ENCODE measurements at places on chromosomes 7 and 10. TPM values are rescaled to one million over a fixed set of nuclear protein-coding genes. Genes with fewer than 3 reads are reported as not detected.

GIMAP8 gene
- total RNA-seq = 15.5 TPM

CYP2C9 gene
- total RNA-seq = not detected

PPP1R3C gene
- total RNA-seq = 94.4 TPM

AGBL3 gene
- 2.1 TPM for total RNA-seq

CH25H gene
- 83.3 TPM for total RNA-seq

ABCB1 gene
- total RNA-seq = 4.2 TPM

C10orf53 gene
- not detected for total RNA-seq

GJD4 gene
- total RNA-seq = not detected

DNA sequence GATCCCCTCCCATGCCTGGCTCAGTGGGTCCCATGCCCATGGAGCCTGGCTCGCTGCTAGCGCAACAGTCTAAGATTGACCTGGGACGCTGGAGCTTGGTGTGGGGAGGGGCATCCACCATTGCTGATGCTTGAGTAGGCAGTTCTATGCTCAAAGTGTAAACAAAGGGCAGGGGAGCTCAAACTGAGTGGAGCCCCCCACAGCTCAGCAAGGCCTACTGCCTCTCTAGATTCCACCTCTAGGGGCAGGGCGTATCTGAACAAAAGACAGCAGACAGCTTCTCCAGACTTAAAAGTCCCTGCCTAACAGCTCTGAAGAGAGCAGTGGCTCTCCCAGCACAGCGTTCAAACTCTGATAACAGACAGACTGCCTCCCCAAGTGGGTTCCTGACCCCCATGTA, 31.2 kb upstream of the FFAR4 start:
- H3K4me1 ChIP-seq = no peaks in the 10 kb centered on the region
- no peaks in the 10 kb centered on the region for H3K36me3 ChIP-seq
- H3K27me3 ChIP-seq = peaks cover 17% of the 10 kb centered on the region
- no peak for DNase-seq

DNA sequence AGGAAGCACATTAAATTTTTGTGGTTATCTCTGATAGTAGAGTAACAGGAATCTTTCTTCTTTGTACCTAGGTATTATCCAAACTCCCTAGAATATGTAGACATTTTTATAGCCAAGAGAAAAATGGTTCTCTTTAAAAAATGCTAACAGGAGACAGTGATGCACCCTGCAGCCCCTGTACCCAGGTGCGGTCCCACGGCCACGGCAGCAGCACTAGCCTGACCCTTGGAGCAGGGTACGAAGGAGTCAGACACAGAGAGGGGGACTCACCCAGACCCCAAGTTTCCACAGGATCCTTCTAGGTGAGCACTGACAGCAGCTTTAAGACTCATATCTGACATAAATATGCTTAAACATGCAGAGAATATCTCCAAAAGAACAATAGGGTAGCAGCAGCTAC, 60.4 kb downstream of the NUDCD3 start:
- peaks cover 35% of the 10 kb centered on the region for H3K4me1 ChIP-seq
- H3K4me3 ChIP-seq = no peak overlapping the region
- no peaks in the 10 kb centered on the region for H3K27me3 ChIP-seq
- no peak overlapping the region for H3K27ac ChIP-seq

GRCh38 chr7:116512520-116513188, 12.2 kb upstream of the CAV1 start:
- H3K27ac ChIP-seq = peak overlapping the region; percentile 83
- no peak for DNase-seq
- H3K36me3 ChIP-seq = peaks cover 2% of the 10 kb centered on the region
- H3K27me3 ChIP-seq = no peaks in the 10 kb centered on the region
- peak overlapping the region; percentile 49 for H3K4me3 ChIP-seq

DNA sequence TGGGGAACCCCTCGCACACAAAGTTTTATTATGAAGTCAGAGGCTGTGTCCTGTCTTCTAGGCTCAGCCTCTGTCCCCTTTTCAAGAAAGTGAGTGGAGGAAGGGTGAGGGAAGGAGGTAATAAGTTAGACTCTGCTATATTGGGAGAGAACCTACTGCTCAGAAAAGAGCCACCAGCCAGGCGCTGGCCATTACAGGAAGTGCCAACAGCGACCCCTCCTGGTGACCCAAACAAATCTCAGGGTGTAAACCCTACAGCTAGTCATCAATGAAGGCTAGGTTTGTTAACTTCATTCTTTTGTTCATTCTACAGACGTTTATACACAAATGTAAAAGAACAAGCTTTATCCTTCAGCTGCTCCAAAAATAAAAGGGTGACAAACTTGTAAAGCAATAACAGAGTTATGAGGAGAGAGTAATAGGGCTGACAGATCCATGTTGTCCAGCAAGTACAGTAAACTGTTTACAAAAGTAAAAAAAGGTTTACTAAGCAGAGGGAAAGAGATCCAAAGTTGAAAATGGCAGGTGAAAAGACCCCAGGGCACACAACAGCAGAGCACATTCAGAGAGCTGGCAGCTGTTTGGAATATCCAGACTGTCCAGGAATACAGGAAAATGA, 82.7 kb downstream of the FAM204A start:
- no peaks in the 10 kb centered on the region for H3K4me1 ChIP-seq
- no peak for DNase-seq
- H3K27me3 ChIP-seq = no peaks in the 10 kb centered on the region
- no peaks in the 10 kb centered on the region for H3K36me3 ChIP-seq

DNA sequence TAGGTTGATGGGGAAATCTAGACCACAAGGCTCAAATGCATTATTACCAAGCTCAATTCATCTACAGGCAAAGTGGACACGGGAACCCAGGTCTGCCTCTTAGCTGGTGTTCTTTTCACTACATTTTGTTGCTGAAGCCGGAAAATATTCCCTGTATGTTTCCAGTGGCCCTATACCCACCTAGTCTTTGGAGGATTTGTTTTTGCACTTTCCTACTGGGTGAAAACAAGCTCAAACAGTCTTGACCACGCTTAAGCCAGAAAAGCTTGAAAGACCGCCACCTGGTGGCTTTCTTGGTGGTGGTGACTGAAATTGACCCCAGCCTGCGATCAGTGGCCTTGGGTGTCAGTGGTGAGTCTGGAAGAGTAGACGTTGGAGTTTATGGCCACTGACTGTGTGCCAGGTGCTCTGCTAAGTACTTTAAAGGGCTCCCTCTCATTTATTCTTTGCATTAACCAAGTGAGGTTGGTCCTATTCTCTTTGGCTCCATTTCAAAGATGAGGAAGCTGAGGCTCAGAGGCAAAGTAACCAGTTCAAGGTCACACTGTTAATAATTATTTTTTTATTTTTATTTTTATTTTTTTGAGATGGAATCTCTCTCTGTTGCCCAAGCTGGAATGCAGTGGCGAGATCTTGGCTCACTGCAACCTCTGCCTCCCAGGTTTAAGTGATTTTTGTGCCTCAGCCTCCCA, 11.1 kb upstream of the CRTAC1 start:
- no peak overlapping the region for H3K27ac ChIP-seq
- no peaks in the 10 kb centered on the region for H3K36me3 ChIP-seq
- H3K27me3 ChIP-seq = no peaks in the 10 kb centered on the region
- no peak overlapping the region for H3K4me3 ChIP-seq
- no peaks in the 10 kb centered on the region for H3K4me1 ChIP-seq

DNA sequence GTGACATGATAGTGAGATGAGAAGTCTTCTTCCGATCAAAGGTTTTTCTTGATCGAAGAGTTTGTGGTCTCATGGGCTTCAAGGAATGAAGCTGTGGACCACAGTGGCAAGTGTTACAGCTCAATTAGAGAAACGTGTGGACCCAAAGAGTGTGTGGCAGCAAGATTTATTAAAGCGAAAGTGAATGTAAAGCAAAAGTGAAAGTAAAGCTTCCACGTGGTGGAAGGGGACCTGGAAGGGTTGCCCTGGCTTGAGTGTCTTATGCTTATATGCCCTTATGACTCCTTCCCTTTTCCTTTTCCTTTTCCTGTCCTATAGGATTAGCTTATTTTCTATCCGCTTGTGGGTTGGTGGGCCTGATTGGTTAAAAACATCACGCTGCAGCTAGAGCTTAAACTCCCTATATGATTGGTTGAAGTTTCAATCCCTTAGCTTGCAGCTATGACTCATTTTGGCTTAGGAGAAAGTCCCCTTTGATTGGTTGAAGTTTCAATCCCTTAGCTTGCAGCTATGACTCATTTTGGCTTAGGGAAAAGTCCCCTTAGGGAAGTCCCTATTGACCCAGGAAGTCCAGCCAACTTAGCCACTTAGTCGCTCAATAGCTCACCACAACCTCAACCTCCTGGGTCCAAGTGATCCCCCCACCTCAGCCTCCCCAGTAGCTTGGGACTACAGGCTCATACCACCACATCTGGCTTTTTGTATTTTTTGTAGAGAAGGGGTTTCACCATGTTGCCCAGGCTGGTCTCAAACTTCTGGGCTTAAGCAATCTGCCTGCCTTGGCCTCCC, 34.7 kb downstream of the MRPS24 start:
- no peaks in the 10 kb centered on the region for H3K27me3 ChIP-seq
- H3K4me1 ChIP-seq = peaks cover 5% of the 10 kb centered on the region
- peak overlapping the region; percentile 34 for H3K4me3 ChIP-seq
- H3K27ac ChIP-seq = no peak overlapping the region
- DNase-seq = no peak

DNA sequence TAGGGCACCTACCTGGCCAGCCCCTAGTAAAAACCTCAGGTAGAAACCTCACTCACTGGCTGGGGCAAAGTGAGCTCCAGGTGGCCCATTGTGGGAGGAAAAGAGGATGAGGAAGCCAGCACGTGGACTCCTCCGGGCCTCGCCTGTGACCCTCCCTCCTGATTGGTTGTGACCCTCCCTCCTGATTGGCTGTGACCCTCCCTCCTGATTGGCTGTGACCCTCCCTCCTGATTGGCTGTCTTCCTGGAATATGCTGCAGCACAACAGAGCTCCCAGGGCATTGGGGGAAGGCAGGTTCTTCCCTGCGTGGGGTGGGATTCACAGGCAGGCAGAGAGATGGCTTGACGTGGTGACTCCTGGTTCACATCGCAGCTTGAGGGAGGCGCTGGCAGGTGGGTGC, 343.0 kb downstream of the GLRX3 start:
- DNase-seq = no peak
- no peaks in the 10 kb centered on the region for H3K27me3 ChIP-seq
- H3K27ac ChIP-seq = no peak overlapping the region
- H3K4me1 ChIP-seq = no peaks in the 10 kb centered on the region
- no peaks in the 10 kb centered on the region for H3K36me3 ChIP-seq

- H3K27me3 ChIP-seq = no peaks in the 10 kb centered on the region
- no peak for DNase-seq
- no peak overlapping the region for H3K27ac ChIP-seq
- H3K36me3 ChIP-seq = no peaks in the 10 kb centered on the region
Measured at GRCh38 chr7:133369130-133369529, 116.3 kb downstream of the EXOC4 start.

- H3K36me3 ChIP-seq = no peaks in the 10 kb centered on the region
- H3K4me1 ChIP-seq = no peaks in the 10 kb centered on the region
- H3K27me3 ChIP-seq = no peaks in the 10 kb centered on the region
- H3K4me3 ChIP-seq = no peak overlapping the region
Measured at GRCh38 chr7:11424006-11424405, 408.0 kb downstream of the THSD7A start.

DNA sequence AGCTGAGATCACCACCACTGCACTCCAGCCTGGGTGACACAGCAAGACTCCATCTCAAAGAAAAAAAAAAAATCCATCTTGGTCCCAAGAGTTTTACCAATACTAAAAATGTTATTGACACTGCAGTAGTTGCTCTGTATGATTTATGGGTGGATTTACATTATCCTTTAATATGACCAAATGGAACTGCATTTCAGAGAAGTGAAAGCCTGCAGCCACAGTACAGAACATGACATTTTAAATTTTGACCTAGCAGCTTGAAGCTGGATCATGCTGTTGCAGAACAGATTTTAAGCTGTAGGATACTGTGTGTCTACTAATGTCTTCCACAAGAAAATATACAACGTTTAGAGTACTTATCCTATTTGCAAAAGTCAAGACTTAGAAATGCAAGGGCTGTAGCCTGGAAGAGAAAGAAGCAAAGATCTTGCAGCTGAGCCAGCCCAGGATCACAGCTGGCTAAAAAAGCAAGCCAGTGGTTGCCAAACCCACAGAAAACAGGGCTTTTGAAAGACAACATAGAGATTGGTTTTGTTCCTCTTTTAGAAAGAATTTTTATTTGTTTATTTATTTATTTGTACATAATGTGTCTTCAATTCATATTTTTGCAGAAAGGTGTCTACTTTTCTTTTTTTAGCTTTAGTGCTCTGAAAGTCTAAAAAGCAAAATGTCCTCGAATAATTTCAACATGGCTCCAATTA, 55.2 kb upstream of the WNT16 start:
- H3K27me3 ChIP-seq = no peaks in the 10 kb centered on the region
- peaks cover 4% of the 10 kb centered on the region for H3K4me1 ChIP-seq
- H3K36me3 ChIP-seq = no peaks in the 10 kb centered on the region
- no peak overlapping the region for H3K4me3 ChIP-seq

DNA sequence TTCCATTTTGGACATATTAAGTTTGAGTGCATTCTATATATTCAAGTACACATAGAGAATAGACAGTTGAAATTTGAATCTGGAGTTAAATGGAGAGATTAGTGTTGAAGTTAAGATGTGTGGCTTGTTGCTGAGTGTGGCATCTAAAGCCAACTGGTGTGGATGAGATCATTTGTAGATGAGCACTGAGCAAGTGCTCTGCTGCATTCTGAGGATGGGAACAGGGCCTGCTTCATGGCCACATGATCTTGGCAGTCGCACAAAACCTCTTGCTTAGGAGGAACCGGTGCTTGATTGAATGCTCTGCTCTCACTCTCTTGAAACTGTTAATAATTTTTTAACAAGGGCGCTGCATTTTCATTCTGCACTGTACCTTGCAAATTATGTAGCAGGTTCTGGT, 62.0 kb downstream of the EPDR1 start:
- H3K27me3 ChIP-seq = no peaks in the 10 kb centered on the region
- H3K27ac ChIP-seq = no peak overlapping the region
- H3K36me3 ChIP-seq = no peaks in the 10 kb centered on the region
- DNase-seq = no peak
- no peak overlapping the region for H3K4me3 ChIP-seq
- H3K4me1 ChIP-seq = no peaks in the 10 kb centered on the region

DNA sequence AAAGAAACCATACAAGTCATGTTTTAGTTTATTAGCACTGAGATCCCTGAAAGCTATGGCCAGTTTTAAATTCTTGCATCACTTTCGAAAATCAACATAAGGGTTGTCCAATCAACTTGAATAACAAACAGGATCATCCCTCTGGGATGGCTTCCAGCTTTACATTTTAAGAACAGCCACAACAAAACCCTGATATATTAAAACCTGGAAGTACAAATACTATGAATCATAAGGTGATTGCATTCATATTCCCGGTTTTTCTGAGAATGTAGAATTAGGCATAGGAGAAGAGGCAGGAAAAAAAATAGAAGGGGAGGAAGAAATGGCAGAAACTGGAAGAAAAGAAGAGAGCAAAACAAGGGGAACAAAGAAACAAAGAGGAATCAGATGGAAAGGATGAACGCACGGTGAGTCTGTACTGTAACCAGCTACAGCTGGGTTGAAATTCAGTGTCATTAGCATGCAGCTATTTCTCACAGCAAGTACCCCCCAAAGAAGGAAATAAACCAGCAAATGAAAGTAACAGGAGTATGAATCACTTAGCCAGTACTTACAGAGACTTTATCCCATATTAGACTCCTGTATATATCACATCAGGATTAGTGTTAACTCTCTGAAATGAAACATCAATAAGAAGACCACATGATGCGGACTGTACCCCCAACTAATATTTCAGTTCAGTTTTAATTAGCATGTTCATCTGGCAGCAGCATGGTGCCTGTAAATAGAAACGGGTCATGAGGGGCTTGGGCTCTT, 301.3 kb downstream of the RNLS start:
- no peaks in the 10 kb centered on the region for H3K27me3 ChIP-seq
- no peak overlapping the region for H3K4me3 ChIP-seq
- no peaks in the 10 kb centered on the region for H3K36me3 ChIP-seq
- peaks cover 3% of the 10 kb centered on the region for H3K4me1 ChIP-seq
- H3K27ac ChIP-seq = no peak overlapping the region

- no peak overlapping the region for H3K4me3 ChIP-seq
- peaks cover 16% of the 10 kb centered on the region for H3K36me3 ChIP-seq
- no peaks in the 10 kb centered on the region for H3K27me3 ChIP-seq
- no peaks in the 10 kb centered on the region for H3K4me1 ChIP-seq
- H3K27ac ChIP-seq = no peak overlapping the region
- no peak for DNase-seq
Measured at GRCh38 chr10:133267829-133268228, 8.8 kb downstream of the ADAM8 start.
